ENCODE measurements at places on chromosomes 4 and X. TPM values are rescaled to one million over a fixed set of nuclear protein-coding genes. Genes with fewer than 3 reads are reported as not detected.

DHX15 gene
- 88.1 TPM for total RNA-seq

DNA sequence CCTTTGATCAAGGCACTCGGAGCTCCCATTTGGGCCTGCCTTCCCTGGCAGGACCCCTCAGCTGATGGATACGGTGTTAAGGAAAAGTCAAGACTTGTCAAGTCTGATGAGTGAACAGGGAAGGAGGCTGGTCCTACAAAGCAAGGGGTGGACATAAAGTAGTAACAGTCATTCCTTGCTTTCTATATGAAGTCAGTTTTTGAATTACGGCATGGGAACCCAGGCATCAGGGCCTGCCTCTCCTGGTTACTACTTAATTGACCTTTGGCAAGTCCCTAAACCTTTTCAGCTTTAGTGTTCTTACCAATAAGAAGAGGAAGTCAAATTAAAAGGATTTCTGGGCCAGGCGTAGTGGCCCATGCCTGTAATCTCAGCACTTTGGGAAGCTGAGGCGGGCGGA is 7.0 kb downstream of the CHST7 start:
- no peak for DNase-seq

DNA sequence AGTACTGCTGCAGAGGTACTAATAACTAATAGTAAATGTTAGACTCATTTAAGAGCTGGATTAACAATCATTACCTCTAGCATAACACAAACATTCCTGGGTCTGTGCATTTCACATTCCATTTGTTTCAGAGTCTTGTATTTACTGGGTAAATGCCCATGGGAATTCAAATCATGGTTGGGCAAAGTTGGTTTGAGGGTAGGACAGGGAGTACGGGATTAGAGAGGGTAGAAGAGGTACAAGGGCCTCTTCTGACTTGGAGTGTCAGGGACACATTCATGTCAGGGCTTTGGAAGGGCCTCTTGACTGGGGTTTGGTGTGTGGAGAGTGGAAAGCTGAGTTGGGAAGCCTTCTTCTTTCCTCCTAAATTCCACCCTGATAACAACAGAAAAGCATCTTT is 65.9 kb downstream of the WWC2 start:
- no peak for DNase-seq

DNA sequence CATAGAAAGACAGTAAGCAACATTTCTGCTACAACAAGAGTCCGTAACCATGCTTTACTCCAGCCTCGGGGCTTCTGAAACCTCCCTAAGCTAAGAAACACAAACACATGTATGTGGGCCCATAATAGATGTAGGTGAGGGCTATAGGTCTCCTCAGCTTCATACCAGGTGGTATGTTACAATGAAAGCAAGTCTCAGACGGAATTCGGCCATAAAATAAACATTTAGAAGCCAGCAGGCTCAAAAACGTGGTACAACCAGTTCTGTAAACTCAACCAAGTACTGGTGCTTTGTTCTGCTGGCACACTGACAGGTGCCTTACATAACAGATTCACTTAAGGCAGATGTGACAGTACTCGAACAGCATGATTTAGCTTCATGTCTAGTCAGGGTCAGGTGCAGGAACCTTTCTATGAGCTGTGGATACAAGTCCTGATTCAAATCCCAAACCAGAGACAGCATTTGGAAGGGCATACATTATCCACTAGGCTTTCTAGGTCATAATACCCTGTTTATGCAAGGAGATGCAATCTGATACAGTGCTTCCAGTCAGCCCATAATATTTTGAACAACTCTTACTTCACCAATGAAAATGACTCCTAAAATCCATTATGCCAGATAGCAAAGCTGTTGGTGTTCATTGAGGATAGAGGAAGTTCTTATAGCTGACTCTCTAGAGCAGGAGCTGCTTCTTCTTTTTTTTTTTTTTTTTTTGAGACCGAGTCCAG is 113.8 kb upstream of the ENPP6 start:
- DNase-seq = peak; percentile 70

GRCh38 chrX:12877386-12877785 is 10.5 kb downstream of the TLR7 start:
- DNase-seq = no peak

GRCh38 chrX:136423724-136424123 is 64.0 kb upstream of the BRS3 start:
- no peak for DNase-seq

- no peak for DNase-seq
Observed at GRCh38 chrX:39850630-39851152, 247.1 kb downstream of the BCOR start.

NUDT9 gene
- total RNA-seq = 13.4 TPM

Measured in gastrocnemius medialis (tissue), 4 donors.